Epithelial cell of esophagus (primary cell): ENCODE measurements at places on chromosomes 7 and 10.

- DNase-seq = peak; percentile 67
Observed at GRCh38 chr7:138886501-138886917, 88.5 kb upstream of the ATP6V0A4 start.

DNA sequence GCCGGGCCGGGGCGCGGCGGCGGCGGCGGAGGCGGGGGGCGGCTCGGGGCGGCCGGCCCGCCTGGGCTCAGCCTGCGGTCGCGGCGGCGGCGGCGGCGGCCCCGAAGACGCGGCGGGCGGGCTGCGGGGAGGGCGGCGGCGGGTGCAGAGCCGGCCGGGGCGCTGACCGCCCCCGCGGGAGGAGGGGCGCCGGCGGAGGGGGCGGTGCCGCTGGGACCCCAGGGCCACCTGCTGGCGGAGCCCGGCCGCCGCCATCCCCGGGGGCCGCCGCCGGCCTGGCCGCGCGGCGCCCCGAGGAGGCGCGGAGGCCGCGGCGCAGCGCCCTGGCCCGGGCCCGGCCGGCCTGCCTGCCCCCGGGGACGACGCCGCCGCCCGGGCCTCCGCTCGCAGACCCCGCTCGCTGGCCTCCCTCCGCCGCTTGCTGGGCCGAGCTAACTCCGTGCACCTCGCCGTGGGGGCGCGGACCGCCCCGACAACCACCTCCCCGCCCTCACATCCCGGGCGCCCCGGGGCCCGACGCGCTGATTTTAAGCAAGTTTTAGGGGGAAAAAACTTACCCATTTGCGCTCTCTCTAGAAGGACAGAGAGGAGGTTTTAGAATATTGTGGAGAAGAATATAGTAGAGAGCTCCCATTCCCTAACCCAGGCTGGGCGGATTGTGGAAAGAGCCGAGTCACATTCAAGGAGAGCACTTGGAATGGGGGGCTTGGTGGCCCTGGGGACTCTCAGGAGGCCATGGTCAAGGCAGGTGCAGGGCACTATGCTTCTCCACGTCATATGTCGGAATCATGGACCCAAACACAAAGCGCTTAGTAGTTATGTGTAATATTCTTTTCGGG lies at the start of gene BEND7:
Gene BEND7 (minus strand): TSS at position 140 of the 839 bp plus-strand sequence. CDS start 481 bp downstream, outside the sequence.
- peak; percentile 16 for DNase-seq

DNA sequence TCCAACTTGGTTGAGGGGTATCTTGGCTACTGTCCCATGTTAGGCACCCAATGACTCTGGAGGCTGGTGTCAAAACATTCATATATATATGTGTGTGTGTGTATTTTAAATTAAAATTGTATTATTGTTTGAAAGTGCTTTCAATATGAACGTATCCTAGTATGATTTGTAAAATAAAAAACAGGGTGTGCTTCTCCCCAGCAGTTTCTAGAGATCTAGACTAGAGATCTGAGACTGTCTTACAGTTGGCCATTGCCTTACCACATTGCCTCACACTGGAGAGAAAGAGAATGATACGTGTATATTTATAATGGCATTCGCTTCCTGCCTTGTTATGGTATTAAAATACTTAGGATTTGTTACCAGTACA lies 1.2 kb downstream of the BAG3 start:
- DNase-seq = peak; percentile 72

DNA sequence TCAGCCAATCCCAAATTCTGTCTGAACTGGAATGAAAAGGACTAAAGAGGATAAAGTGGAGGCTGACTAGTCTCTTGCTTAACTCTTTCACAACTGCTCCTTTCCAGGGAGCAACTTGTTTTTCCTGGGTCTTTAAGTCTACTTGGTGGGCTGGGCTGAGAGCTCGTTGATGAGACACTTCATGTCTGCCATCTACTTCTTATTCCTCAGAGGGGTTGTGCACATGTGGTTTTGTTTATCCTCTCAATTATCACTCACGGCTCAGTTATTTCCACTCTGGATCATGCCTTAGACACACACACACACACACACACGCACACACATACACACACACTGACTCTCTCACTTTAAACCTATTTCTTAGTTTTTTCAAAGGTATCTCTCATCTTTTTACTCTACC lies 298.6 kb upstream of the MTPN start:
- DNase-seq = no peak
